ENCODE measurements at places on chromosomes 2 and 18. TPM values are rescaled to one million over a fixed set of nuclear protein-coding genes. Genes with fewer than 3 reads are reported as not detected.

Gene ECEL1
- not detected for total RNA-seq

GRCh38 chr2:158477202-158477601, 20.4 kb downstream of the PKP4 start:
- peaks cover 7% of the 10 kb centered on the region for H3K36me3 ChIP-seq
- H3K4me3 ChIP-seq, result no peak overlapping the region
- DNase-seq, result no peak

Gene C2orf72
- 0.98 TPM for total RNA-seq

GRCh38 chr2:228657807-228658402, 476.4 kb upstream of the SPHKAP start:
- no peak for DNase-seq
- no peaks in the 10 kb centered on the region for H3K4me1 ChIP-seq
- no peaks in the 10 kb centered on the region for H3K36me3 ChIP-seq
- no peaks in the 10 kb centered on the region for H3K27me3 ChIP-seq
- H3K4me3 ChIP-seq, result no peak overlapping the region
- H3K27ac ChIP-seq, result no peak overlapping the region

DNA sequence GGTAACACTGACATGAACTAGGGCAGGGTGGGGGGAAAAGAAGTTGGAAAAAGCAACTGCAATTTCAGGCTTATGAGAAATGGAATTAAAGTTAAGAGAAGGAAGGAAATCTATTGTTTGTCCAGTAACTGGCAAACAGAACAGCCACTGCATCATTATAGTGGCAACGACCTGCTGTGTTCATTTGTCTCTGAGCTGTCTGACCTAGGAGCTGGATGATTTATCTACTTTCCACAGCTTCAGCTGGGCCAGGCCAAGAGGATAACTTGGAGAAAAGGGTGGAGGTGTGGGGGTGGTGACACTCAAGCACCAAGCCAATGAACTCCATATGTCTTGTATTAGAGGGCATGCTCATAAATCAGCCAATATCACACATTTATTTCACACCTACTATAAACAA, 291.5 kb upstream of the KLHL29 start:
- no peak for DNase-seq
- H3K4me3 ChIP-seq, result no peak overlapping the region
- no peak overlapping the region for H3K27ac ChIP-seq
- no peaks in the 10 kb centered on the region for H3K36me3 ChIP-seq
